ENCODE measurements at places on chromosomes 1 and 21.

DNA sequence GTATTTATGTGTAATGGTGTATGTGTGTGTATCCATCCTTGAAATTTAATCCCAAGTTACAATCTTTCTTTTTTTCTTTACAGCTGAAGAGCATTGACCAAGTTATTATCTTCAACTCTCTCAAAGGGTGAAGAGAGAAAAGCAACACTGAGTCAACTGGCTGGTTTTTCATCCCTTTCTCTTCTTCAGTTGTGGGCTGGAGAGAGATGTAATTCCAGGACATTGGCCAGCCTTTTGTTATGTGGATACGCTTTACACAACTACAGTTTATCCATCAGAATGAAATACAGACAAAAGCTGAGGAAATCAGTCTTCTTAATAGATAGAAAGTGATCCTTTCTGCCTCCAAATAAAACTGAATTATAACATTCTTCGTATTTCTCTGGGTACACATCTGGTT lies 357.0 kb upstream of the NCAM2 start:
- DNase-seq: no peak

DNA sequence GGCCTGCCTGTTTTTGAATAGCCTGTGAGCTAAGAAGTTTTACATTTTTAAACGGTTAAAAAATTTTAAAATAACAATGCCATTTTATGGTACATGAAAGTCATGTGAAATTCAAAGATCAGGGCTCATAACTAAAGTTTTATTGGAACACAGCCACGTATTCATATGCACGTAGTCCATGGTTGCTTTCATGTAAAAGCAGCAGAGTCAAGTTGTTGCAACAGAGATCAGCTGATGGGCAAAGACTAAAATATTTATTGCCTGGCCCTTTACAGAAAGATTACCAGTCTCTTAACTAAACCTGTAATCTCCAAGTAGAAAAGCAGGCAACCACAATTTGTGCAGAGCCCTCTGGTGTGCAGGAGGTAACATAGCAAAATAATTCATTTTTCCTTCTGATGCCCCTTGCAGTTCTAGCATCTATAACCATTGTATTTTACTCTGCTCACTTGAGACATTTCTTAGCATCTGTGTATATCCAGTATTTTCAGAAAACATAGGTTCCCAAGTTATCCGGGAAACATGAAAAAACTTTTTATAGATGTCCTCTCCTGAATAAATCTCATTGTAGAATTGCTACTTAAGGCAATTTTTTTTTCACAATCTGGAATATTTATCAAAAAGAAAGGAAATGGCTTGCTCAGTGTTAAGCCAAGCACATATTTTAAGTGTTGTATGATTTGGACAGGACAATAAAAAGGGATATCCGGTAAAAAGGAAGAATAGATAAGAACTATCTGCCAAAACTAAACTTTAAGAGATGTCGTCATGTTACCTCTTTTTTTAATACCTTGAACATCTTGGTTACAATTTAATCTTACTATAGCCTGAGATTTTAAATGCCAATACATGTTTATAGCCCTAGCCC lies 430.8 kb downstream of the PLPP3 start:
- DNase-seq: no peak

- DNase-seq: no peak
Observed at GRCh38 chr1:193629875-193630274, 443.5 kb upstream of the B3GALT2 start.

DNA sequence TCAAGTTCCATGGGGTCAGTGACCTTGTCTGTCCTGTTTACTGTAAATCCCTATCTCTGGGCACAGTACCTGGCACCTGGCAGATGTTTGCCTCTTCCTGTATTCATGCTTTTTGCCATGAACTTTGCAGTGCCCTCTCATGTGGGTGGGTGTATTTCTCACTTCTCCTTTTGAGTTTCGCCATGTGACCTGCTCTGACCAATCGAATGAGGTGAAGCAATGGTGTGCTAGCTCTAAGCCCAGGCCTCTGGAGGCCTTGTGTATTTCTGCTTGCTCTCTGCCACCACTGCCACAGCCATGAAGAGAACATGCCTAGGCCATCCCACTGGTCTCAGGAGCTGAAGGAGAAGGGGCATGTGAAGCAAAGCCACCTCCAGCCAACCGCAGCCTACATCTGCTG lies 185.5 kb upstream of the ZC3H12A start:
- DNase-seq: no peak

DNA sequence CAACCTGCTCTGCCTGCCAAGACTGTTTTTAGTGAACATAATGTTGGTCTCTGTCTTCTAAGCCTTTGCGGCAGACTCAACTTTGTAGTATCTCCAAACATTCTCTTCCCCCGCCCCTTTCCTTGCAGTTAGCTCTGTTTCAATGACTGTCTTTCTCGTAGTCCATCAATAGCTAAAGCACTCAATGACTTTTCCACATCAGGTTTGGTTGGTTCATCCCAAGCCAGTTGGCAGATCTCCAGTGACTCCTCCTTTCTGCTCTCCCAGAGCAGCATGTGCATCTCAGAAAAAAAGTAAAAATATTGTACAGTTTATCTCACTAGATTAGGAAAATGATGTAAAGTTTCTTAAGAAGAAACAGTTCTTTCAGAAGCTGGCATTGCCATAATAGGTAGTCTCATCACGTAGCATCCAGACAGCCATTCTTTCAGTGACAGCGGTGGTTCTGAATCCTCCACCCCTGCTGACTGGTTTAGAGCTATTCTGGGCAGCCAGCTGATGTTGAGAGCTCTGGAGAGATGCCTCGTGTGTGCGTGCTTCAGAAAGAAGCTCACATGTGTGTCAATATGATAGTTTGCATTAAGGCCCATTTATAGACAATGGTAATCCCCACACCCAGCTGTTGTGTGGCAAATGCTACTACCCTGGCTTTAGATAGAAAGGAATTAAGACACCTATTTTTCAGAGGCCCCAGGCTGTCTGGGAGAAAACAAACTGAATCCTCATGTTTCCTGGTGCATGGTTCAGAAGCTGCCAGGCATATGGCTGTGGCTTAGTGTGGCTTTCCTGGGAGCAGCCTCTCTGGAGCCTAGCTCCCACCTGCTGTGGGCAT lies 53.2 kb downstream of the CNN3 start:
- peak; percentile 60 for DNase-seq

- no peak for DNase-seq
Observed at GRCh38 chr1:228008391-228009115, 1.8 kb downstream of the WNT3A start.

DNA sequence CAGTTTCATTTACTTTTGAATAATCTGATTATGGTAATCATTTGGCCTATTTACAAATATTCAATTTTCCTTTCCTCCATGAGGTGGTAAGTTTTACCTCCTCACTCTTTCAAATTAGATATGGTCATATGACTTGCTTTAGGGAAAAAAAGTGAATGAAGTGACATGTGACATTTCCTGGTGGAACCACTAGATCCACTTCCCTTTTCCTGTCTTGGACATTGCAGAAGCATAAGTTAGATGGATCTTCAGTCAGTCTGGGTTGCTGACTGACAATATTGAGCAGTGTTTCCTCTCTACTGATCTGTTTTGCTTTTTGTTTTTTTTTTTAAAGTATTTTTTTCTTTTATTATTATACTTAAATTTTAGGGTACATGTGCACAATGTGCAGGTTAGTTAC lies 481.1 kb upstream of the PTBP2 start:
- no peak for DNase-seq

DNA sequence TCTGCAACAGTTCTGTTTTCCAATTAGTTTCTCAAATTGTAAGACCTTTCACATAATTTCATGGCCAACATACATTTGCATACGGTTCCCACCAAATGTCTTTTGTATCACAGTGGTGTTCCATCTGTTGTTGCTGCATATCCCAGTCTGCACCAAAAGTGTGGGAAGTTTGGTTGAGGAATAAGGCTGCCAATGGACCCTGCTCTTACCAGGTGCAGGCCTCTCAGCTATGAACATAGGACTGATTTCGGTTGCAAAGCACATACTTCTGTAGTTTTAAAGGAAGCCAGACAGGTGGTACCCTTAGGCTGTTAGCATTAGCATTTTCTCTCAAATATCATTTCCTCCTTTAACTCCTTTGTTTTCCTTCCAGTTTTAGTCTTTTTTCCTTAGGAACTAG lies 33.8 kb downstream of the ADGRL4 start:
- no peak for DNase-seq

DNA sequence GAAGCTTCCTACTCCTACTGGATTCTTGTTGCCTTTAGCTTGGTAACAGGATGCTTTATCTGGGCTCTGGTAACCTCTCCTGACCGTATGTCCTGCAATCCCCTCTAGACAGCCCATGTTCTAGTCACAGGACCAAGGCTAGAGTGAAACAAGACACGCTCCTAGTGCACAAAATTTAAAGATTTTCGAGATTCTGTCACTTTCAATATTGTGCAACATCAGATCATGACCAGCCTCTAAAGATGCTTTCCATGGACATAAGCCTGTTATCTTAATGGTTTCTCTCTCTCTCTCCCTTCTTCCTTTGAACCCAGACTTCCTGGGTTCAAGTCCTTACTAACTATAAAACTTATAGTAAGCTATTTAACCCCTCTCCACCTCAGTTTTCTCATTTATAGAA lies 1.6 kb upstream of the LY9 start:
- DNase-seq: no peak

DNA sequence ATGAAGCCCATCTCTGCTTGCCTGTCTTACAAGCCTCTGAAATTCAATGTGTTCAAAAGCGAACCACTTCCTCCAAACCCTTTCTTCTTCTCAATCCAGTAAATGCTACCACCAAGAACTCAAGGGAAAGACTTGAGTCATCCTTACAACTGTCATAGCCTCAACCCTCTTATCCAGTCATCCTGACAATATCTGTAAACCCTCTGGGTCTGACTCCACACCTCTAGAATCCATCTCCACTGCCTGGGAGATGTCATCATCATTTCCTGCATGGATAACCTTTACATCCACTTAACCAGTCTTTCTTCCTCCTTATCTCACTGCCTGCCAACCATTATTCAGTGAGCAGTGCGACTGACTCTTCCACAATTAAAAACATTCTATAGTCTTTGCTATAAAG lies 441.1 kb downstream of the SETD4 start:
- no peak for DNase-seq

DNA sequence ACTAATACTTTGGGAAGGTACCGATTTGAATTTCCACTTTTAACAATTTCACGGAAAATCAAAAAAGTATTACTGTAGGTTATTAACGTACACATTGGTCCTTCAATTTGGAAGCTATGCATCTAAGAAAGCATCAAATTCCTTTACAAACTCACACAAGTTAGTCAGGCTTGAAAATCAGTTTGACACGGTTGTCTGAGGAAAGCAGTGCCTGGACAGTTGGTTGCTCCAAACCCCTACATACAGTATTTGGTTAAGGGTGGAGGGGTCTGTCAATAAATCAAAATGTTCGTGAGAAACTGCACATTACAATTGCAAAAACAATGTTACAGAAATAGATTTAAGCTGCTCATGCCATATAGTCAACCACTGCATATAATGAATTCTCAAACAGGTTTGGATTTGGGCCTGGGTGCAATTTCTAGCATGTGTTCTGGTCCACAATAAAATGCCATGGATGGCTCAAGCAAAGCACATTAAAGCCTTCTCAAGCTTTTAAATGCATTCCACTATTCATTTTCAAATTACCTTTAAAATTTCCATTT lies 19.9 kb upstream of the RBM34 start:
- DNase-seq: no peak

GRCh38 chr1:29747196-29747595 lies 510.9 kb downstream of the PTPRU start:
- DNase-seq: no peak

DNA sequence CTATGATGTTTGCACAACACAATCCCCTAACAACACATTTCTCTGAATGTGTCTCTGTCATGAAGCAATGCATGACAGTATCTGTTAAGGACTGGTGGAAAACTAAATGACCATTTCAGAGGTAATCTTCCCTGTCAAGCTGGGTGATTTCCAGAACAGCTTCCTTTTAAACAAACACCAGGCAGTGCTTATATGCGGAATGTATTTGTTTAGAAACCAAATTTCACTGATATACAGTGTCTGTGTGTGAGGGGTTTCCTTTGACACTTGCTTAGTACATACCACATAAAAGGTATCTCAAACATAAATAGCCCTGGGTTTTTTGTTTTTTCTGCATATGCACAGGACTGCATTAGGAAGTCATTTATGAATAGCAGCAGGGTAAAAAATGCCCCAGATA lies 95.6 kb downstream of the TGFBR3 start:
- DNase-seq: no peak

DNA sequence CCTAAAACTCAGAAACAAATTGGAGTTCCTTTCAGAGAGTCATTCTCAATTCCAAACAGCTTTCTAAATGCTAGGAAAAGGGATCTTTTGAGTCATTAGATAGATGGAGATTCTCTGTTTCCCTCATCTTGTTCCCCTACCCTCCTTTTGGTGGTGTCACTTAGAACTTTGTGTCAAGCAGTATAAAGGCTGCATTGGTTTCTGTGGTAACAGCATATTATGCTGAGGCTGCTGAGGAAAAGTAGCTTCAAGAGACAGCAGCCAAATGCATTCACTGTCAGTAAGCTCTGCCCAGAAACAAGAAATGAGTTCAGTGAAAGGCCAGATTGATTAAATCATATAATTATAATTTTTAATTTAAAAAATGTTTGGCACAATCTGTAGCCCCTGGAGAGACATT lies 144.1 kb downstream of the LRRC40 start:
- no peak for DNase-seq

DNA sequence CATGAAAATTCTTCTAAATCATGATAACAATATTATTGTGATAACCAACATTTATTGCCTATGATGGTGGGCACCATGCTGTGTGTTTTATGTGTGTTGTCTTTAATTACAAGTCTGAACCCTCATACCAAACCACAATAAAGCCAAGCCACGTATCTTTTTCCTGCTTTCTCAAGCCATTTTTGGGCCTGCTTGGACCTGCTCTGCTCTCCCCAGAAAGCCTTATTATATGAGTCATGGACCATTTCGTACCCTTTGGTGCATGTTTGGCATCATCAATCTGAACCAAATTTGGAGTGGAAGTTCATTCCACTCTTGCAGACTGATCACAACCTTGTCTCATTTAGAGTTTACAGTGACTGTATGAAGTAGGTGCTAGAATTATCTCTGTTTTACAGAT lies 87.3 kb upstream of the CD53 start:
- no peak for DNase-seq

- DNase-seq: no peak
Observed at GRCh38 chr1:39776400-39776713, 5.2 kb upstream of the OXCT2 start.

DNA sequence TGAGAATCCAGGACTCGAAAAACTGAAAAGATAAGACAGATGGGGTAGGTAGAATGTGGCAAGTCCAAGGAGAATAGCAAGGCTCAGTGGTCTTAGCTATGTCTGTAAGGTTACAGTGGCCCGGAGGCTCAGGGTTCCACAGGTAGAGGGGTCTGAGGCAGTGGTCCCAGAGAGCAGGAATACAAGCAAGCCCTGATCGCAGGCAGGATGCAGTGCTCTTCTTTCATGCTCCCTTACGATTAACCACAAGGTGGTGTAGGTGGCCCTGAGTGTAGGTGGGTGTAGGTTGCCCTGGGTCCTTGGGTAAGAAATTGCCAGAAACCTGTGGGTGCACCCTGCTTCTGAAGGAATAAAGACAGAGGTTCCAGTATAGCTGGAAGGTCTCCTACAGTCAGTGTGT lies 99.1 kb upstream of the RAB3GAP2 start:
- DNase-seq: no peak
